GM18507 (cell line): ENCODE measurements at places on chromosomes 3 and 15.
A peak's percentile ranks its signal among the peaks of the same experiment; 100 is the strongest.

GRCh38 chr15:80502782-80503181, 98.6 kb downstream of the ARNT2 start:
- DNase-seq, result no peak

DNA sequence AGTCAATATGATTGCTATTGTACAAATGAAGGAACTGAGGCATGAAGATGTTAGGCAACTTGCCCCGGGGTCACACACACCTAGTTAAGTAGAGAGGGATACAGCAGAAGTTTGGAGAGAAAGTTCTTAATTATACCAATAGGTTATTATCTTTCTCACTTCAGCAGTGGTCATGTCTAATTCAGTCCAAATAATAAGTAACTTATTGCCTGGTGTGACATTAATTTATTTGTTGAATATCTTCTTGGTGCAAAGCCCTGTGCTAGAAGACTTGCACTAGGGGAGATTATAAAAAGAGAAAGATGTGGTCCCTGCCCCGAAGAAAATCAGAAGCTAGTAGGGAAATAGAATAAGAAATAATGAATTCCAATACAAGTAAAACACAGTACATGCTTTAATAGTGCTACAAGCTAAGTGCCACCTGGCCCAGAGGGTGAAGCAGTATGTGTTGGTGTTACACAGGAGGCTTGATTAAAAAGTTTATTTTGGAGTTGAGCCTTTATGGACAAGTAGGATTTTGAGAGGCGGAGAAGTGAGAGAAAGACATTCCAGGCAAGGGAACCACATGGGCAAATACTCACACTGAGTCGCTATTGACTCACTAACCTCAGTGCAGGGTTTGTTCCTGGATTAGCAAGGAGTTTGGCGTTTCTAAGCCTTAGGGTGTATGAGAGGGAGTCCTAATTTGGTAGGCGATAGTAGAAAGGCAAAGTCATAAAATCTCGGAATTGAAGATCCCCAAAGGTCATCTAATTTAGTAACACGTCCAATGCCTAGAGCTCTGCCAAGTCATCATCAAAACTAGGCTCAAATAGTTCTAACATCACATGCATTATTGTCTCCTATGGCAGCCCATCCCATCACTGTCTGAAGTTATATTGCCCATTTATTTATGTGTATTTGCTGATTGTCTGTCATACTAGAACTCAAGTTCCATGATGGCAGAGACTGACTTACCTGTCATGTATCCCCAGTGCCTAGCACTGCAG, 19.2 kb upstream of the GSK3B start:
- DNase-seq, result no peak

DNA sequence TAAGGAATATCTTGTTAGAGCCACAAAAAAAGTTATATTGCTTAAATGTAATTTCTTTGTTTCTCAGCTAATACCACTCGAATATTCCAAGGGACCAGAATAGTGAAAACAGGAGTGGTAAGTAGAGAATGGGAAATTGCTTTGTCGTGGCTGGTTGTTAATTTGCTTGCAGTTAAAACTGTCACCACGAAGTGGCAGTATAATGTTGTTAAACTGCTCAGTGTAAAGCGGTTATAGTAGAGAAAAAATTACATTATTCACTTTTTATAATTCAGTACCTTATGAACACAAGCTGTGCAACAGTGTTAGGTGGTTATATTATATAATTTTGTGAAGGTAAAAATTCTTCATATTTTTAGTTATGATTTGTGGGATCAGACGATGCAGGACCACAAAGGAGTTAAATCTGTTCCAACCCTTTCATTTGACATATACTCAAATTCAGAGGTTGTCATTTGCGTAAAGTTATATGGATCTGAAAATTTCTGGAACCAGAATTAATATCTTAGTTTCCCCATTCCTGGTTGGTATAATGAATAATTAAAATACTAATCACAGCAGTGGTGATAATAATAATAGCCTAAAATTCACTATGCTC, 171.8 kb downstream of the FEZF2 start:
- DNase-seq, result peak; percentile 9

DNA sequence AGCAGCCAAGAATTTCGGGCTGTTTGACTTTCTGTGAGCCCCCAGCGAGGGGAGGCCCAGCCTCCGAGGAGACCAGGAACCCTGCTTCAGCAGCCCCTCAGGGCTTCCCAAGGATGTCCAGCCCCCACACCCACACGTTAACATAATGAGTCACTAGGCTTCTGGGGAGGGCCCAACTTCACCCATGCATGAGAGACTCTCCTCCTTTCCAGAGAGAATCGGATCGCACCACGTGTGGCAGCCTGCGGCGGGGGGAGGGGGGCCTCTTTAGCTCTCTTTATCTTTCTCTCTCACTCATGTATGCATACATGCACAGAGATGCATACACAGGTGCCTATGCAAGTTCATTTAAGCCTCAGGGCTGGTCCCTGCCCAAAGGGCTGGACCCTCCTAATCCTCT, 3.1 kb upstream of the AP2M1 start:
- DNase-seq, result no peak

- DNase-seq, result no peak
Measured at GRCh38 chr3:175108613-175109151, 249.5 kb downstream of the NAALADL2 start.

GRCh38 chr15:43954181-43954621, 127.4 kb downstream of the WDR76 start:
- no peak for DNase-seq

GRCh38 chr15:57961919-57962318, 103.6 kb downstream of the ALDH1A2 start:
- no peak for DNase-seq

GRCh38 chr3:44280077-44280476, 38.4 kb downstream of the TOPAZ1 start:
- no peak for DNase-seq

- no peak for DNase-seq
Measured at GRCh38 chr3:30621576-30621975, 15.2 kb downstream of the TGFBR2 start.

DNA sequence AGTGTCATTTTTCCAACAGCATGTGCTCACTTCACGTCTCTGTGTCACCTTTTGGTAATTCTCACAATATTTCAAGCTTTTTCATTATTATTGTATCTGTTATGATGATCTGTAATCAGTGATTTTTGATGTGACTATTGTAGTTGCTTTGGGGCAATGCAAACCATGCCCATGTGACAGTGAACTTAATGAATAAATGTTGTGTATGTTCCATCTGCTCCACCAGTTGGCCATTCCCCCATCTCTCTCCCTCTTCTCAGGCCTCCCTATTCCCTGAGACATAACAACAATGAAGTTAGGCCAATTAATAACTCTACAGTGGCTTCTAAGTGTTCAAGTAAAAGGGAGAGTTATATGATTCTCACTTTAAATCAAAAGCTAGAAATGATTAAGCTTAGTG, 32.5 kb upstream of the TBC1D23 start:
- no peak for DNase-seq

DNA sequence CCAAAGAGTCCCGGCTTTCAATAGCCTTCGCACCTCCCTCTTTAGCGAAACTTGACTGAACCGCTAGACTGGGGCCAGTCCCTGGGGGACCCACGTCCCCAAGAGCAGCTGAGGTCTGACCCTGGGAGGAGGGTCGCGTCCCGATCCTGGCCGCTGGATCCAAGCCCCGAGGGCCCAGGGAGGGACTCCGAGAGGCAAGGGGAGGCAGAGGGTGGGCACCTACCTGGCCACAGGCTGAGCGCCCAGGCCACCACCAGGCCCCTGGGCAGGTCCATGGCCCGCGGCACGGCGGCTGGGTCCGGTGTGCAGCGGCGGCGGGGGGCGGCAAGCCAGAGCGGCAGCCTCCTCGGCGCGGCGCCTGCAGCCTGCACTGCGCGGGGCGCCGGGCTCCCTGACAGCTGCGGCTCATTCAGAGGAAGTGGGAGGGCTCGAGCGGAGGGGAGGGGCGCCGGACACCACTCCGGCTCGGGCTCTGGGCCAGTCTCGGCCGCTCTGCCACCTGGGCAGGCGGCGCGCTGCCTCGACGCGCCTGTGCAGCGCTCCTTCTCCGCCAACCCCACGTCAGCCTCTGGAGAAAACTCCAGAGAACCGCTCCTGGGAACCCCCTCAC, at the start of gene ITGA11:
Gene ITGA11 (minus strand): TSS at position 372 of the 610 bp plus-strand sequence. CDS start 97 bp downstream, at position 275.
- DNase-seq, result peak; percentile 26

DNA sequence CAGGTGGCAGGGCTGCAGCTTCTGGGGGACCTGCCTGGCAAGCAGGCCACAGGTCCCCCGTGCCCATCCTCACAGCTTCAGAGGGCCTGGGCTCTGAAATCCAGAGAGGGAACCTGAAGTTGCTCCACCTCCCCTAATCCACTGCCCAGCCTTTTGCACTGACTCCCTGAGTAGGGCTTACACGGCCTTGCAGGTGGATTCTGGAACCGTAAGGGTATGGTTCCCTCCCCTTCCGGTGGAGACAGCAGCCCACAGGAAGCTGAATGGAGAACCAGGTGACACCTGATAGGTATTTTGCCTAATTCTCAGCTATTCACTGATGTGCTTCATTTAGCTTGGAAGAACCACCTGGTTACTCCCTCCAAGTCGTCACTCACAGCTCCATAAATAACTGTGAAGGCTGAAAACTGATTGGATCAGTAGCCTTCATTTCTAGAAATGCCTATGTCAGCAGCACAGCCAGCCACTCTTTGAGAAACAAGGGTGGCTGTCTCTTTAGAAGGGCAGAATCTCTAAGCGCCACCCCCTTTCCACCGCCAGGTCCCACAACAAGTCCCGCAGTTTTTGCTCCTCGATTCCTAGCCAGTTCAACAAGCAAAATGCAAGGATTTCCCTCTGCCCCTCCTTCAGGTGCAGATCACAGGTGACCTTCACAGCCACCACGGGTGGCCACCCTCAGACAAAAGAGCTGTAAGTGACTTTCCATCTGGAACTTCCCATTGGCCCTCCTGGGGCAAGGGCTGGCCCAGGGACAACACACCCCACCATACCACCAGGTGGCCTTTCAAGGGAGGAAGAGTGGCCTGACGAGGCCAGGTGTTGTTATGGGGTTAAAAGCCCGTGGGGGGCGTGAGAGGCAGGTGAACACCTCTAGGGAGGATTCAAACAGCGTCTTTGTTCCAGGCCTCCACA, 112.9 kb downstream of the SEC22A start:
- DNase-seq, result no peak

GRCh38 chr3:14172496-14172895, 5.9 kb downstream of the XPC start:
- DNase-seq, result no peak

GRCh38 chr3:182198345-182198744, 486.6 kb downstream of the SOX2 start:
- no peak for DNase-seq

DNA sequence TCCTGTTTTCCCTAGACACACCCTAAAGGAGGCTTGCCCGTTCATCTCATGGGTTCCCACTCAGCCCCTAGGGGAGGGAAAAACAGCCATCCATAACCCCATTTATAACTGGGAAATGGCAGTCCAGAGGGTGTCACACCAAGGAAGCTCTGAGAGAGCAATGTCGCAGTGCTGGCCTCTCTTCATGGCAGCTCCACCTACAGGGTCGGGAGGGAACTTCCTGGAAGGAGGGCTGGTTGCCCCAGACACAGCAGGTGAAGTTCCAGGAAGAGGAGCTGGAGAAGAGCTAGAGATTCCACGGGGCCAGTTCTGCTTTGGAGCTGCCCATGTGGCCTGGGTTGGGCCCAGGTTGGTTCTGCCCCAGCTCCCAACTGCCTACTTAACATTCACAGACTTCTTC, 22.3 kb upstream of the LINGO1 start:
- no peak for DNase-seq
